Endothelial cell of coronary artery (primary cell): ENCODE measurements at places on chromosomes 6 and 20. TPM values are rescaled to one million over a fixed set of nuclear protein-coding genes. Genes with fewer than 3 reads are reported as not detected.

TENT5A gene
- 2.4 and 4.1 TPM in 2 replicates for total RNA-seq

BACH2 gene
- total RNA-seq = 0.09 and 0.27 TPM in 2 replicates

MYLIP gene
- total RNA-seq = 25.6 and 34.1 TPM in 2 replicates

IL17A gene
- not detected in 2 replicates for total RNA-seq

TRIM10 gene
- total RNA-seq = not detected in 2 replicates

ANKRD66 gene
- not detected in 2 replicates for total RNA-seq

RFX6 gene
- total RNA-seq = not detected in 2 replicates
